NCI-H187 treated with DMSO at 0.1 percent for 48 hours (cell line): ENCODE measurements at places on chromosomes 6 and 20.

GRCh38 chr20:36439040-36439730 lies 102.1 kb upstream of the MYL9 start:
- DNase-seq = no peak

DNA sequence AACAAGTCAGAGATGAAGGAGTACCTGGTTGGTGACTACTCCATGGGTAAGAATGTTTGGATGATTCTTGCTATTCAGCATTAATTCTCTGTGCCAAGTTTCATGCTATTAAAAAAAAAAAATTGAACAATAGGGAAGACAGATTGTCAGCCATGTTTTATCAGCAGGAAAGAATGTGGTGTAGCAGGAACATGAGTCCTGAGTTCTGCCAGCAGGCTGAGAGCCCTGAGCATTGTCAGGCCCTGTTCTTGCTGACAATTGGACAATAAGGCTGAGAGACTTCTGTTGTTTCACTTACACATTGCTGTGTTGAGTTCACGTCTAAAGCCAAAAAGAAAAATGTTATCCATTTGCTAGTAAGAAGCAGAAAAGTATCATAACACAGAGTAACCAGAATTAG lies 70.4 kb upstream of the SMIM28 start:
- DNase-seq = no peak

DNA sequence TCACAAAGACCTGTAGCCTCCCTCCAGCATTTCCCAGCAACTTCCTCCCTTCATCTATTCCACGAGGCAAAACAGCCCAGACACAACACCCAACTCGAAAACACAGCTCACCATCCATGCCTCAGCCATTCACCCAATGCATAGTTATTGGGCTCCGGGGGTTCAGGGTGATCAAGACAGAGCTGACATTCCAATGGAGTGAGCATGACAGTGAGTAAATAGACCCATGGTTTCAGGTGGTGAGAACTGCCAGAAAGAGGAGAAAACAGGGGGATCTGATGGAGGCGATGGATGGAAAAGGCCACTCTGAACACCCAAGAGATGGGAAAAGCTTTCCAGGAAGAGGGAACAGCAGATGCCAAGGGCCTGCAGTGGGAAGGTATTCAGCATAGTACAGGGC lies 5.9 kb downstream of the CASS4 start:
- no peak for DNase-seq

- DNase-seq = no peak
These were observed 22.5 kb downstream of the MOCS3 start for GRCh38 chr20:50980851-50981713.
